A549 treated with DMSO at 1 μM for 4 hours (cell line): ENCODE measurements at places on chromosomes 5 and 9. TPM values are rescaled to one million over a fixed set of nuclear protein-coding genes. Genes with fewer than 3 reads are reported as not detected.

The PLEKHG4B gene
- total RNA-seq = 0.56 to 1.1 TPM (median 0.88 TPM) in 5 replicates

The HTR1A gene
- total RNA-seq = not detected in 5 replicates

The SFXN1 gene
- total RNA-seq = 95.6 to 121 TPM (median 102 TPM) in 5 replicates

The OR1N2 gene
- not detected in 5 replicates for total RNA-seq

The FAT2 gene
- total RNA-seq = under 0.01 to 0.02 TPM in 2 of 5 replicates, not detected in the others

The MARCOL gene
- total RNA-seq = not detected in 5 replicates

The SLC36A2 gene
- total RNA-seq = not detected in 5 replicates

The SPATA31A3 gene
- total RNA-seq = not detected in 5 replicates

The SLC6A19 gene
- not detected in 5 replicates for total RNA-seq

The COL27A1 gene
- total RNA-seq = 10.6 to 16.2 TPM (median 14.5 TPM) in 5 replicates

The BTNL3 gene
- total RNA-seq = not detected in 5 replicates

The ELAVL2 gene
- 0.05 TPM in 1 of 5 replicates, not detected in the others for total RNA-seq

The TMEM174 gene
- not detected in 5 replicates for total RNA-seq

The PAIP2 gene
- total RNA-seq = 81.3 to 101 TPM (median 94.1 TPM) in 5 replicates

The GNA14 gene
- 0.03 TPM in 1 of 5 replicates, not detected in the others for total RNA-seq

The ORM2 gene
- not detected in 5 replicates for total RNA-seq

The BTNL8 gene
- not detected in 5 replicates for total RNA-seq

The DRD1 gene
- total RNA-seq = 0.77 to 1.3 TPM (median 0.95 TPM) in 5 replicates

The NR2F1-AS1 gene
- total RNA-seq = 3.7 to 4.7 TPM (median 4.5 TPM) in 5 replicates

The PCDHA8 gene
- total RNA-seq = 0.03 to 0.13 TPM (median 0.07 TPM) in 4 of 5 replicates, not detected in the other

The FOXD4L5 gene
- 0.06 to 0.10 TPM in 2 of 5 replicates, not detected in the others for total RNA-seq

The RANBP3L gene
- total RNA-seq = not detected in 5 replicates

The UBAP1 gene
- total RNA-seq = 38.0 to 45.0 TPM (median 42.5 TPM) in 5 replicates

The ZER1 gene
- total RNA-seq = 13.2 to 17.7 TPM (median 15.3 TPM) in 5 replicates

The WNT8A gene
- total RNA-seq = not detected in 5 replicates

The SLC1A3 gene
- not detected in 5 replicates for total RNA-seq

The CDC37L1 gene
- 11.8 to 14.6 TPM (median 12.6 TPM) in 5 replicates for total RNA-seq

The FOXD1 gene
- 16.1 to 22.6 TPM (median 18.1 TPM) in 5 replicates for total RNA-seq

The ANKRD18A gene
- total RNA-seq = 10.7 to 12.8 TPM (median 12.2 TPM) in 5 replicates

The PCDHB4 gene
- total RNA-seq = 0.03 to 0.17 TPM (median 0.05 TPM) in 5 replicates

The NMUR2 gene
- 0.05 to 0.10 TPM (median 0.06 TPM) in 5 replicates for total RNA-seq

The WASHC1 gene
- 6.9 to 12.3 TPM (median 12.0 TPM) in 5 replicates for total RNA-seq

The SLC12A2 gene
- total RNA-seq = 12.0 to 17.7 TPM (median 15.1 TPM) in 5 replicates

The SPINK4 gene
- total RNA-seq = 0.40 TPM in 1 of 5 replicates, not detected in the others

The CDC20B gene
- total RNA-seq = 0.07 to 0.14 TPM (median 0.09 TPM) in 3 of 5 replicates, not detected in the others

The PKD2L2 gene
- total RNA-seq = 0.06 to 0.08 TPM in 2 of 5 replicates, not detected in the others

The LHFPL2 gene
- total RNA-seq = 51.3 to 64.9 TPM (median 60.9 TPM) in 5 replicates

The PIP5K1B gene
- total RNA-seq = 0.10 TPM in 1 of 5 replicates, not detected in the others

The TPD52L3 gene
- total RNA-seq = not detected in 5 replicates

The BAAT gene
- 0.40 to 0.67 TPM (median 0.57 TPM) in 5 replicates for total RNA-seq

The LECT2 gene
- not detected in 5 replicates for total RNA-seq

The RFX3 gene
- 1.6 to 2.4 TPM (median 2.1 TPM) in 5 replicates for total RNA-seq

The ESM1 gene
- not detected in 5 replicates for total RNA-seq

The FGF1 gene
- 0.24 to 1.6 TPM (median 0.65 TPM) in 5 replicates for total RNA-seq

The GRPEL2 gene
- total RNA-seq = 7.8 to 10.0 TPM (median 9.1 TPM) in 5 replicates

The DPYSL3 gene
- 17.5 to 21.1 TPM (median 17.5 TPM) in 5 replicates for total RNA-seq

The IFT74 gene
- 13.1 to 16.5 TPM (median 14.8 TPM) in 5 replicates for total RNA-seq

The IFNA14 gene
- not detected in 5 replicates for total RNA-seq

The TNC gene
- 0.92 to 1.4 TPM (median 1.00 TPM) in 5 replicates for total RNA-seq

The GMCL2 gene
- total RNA-seq = not detected in 5 replicates

The CYSRT1 gene
- total RNA-seq = 3.2 to 4.2 TPM (median 3.6 TPM) in 5 replicates

The SLC6A7 gene
- 0.02 to 0.06 TPM (median 0.03 TPM) in 4 of 5 replicates, not detected in the other for total RNA-seq

The ALAD gene
- 14.7 to 17.7 TPM (median 15.6 TPM) in 5 replicates for total RNA-seq

The GFI1B gene
- total RNA-seq = 0.06 to 0.15 TPM (median 0.06 TPM) in 3 of 5 replicates, not detected in the others

The DEPDC1B gene
- 15.8 to 19.5 TPM (median 19.2 TPM) in 5 replicates for total RNA-seq

The TLX3 gene
- total RNA-seq = not detected in 5 replicates

The SEMA6A gene
- 0.05 to 0.31 TPM (median 0.17 TPM) in 5 replicates for total RNA-seq
